Posterior cingulate gyrus (tissue), 11 donors: ENCODE measurements at places on chromosomes 2 and 18.

DNA sequence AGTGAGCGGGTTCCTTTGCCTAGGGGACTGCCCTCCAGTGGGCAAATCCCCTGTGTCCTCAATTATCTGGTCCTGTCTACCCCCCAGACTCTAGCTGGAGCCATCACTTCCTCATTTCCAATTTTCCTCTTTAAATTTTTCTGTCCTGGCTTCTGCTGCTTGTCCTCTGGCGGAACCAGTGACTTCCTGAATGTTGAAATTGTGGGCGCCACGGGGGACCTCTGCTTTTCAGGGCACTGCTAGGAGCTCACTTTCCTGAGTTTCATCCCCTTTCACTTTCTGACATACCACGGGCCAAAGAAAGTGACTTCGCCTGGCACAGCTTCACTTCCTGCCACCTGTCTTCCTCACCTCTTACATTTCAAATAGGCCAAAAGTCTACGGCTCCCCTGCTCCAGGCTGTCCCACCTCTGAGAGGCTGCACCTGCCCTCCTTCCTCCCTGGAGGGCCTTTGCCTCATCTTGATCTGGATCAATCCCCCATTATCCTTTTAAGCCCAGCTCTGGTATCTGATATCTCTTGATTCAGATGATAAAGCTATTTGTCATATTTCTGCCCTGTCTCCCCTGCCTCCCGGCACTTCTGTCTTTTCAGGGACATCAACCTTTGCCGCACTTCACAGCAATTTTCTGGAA lies 1.4 kb upstream of the MARCO start:
- DNase-seq: peak; percentile 67

GRCh38 chr2:160747501-160748170 lies 254.0 kb upstream of the RBMS1 start:
- DNase-seq: no peak

DNA sequence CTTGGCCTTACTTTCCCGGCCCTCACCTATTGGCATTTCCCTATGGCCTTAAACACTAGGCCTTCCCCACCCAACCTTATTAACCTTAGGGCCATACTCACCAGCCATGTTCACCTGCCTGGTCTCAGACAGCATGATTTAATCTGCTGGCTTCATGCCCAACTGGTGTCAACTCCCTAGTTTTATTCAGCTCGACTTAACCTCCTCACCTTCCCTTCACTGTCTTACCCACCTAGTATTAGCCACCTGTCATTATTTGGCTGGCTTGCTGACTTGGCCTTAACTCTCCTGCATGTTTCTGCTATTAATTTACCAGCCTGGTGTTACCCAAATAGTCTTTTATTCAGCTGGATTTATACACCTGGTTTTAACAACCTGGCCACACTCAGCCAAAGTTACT lies 136.0 kb upstream of the ZSWIM2 start:
- DNase-seq: no peak

DNA sequence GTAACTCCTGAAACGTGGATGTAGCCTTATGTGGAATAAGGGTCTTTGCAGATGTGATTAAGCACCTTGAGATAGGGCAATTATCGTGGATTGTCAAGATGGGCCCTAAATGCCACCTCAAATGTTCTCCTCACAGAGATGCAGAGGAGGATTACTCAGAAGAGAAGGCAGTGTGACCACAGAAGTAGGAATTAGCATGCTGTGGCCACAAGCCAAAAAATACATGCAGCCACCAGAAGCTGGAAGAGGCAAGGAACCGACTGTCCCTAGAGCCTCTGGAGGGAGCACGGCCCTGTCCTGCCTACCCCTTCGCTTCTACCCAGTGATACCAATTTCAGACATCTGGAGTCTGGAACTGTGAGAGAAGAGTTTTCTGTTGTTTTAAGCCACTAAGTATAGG lies 47.3 kb upstream of the MGAT5 start:
- DNase-seq: no peak

- DNase-seq: no peak
These were observed 62.7 kb upstream of the TAF1B start for GRCh38 chr2:9780368-9781130.

- DNase-seq: no peak
These were observed 61.7 kb downstream of the INPP5D start for GRCh38 chr2:233121856-233122255.

- DNase-seq: peak; percentile 74
These were observed 37.0 kb upstream of the FOSL2 start for GRCh38 chr2:28355521-28356094.

DNA sequence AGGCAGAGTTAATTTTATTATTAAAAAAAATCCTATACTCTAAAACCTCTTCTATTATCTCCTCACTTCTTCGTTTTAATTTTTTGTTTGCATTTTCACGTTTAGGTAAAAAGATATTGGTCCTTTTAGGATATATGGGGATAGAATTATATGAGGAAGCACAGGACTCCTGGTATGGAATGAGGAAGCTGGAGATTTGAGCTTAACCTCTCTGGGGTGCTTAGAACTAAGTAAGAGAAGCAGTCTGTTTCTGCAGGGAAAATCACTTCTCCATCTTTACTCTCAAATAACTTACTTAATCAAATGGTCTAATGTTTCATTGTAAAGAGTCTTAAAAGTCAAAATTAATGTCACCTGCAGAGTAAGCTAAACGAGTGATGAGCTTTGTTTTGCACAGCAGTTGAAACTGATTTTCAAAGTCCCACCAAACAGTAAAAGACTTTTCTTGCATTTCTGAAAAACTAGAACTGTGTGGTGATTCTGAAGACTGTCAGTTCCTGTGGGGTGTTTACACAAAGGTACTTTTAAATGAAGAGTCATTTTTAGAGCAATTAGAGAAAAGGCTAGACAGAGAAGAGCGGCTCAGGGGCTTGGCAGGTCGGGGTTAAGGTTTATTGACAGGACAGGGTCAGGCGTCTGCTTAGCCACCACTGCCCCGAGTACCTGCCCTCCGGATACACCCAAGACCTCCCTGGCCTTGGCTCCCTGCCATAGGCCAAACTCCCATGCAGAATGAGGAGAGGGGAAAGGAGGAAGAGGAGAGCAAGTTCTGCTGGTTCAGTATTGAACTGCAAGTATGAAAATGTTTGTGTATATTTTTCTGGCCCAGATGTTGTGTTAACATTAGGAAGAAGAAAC lies 21.6 kb downstream of the METAP1D start:
- no peak for DNase-seq

- DNase-seq: no peak
These were observed 24.6 kb downstream of the KCNE4 start for GRCh38 chr2:223076573-223076972.

DNA sequence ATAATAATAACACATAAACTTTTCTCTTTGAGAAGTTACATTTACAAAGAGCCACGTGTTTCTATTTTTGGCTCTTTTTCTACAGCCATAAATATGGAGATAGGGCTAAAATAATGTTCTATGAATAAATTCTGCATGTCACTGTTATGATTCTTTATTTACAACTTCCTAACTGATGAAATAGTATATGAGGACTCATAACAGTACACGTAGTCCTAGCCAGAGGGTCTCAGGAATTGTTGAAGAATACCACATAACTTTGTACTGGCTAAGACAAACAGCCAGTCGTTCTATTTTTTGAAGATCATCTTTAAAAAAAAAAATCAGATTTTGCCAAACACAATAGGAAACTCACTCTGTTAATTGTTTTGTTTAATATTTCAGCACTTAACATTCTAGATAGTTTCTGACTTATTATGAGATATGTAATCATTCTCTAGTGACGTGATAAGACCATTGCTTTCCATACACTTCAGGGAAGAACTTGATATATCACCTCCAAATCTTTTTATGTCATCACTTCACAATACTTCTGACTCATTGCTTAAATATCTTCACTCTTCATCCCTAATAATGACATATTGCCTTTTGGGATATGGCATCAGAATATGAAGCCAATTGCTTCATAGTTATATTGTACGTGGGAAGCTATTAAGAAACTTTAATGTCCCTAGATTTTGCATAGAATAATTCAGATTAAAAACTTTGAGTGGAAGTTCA lies 256.1 kb downstream of the XIRP2 start:
- DNase-seq: no peak

DNA sequence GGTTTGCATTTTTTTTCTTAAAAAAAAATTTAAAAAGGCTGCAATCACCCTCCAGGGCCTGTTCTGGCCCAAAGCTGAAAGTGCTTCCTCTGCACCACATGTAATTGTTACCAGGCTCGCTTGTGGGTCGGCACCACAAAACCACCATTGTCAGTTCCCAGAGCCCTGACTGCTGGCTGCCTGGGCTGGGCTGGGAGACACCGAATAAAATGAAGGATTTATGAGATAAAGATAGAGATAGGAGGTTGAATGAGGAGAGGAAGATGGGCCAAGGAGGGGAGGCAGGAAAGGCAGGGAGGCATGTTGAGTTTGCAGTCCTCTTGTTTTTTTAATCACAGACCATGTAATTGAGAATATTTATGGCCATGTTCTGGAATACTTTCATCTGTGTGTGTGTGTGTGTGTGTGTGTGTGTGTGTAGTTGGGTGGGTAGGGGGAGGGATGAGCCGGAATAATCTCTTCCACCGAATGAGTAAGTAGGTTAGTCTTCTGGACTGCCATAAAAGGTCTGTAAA lies 14.7 kb downstream of the NRP2 start:
- DNase-seq: no peak

GRCh38 chr2:180990794-180991193 lies 10.4 kb downstream of the UBE2E3 start:
- DNase-seq: no peak

- peak; percentile 13 for DNase-seq
These were observed 2.1 kb downstream of the LRRTM1 start for GRCh38 chr2:80302314-80303005.

DNA sequence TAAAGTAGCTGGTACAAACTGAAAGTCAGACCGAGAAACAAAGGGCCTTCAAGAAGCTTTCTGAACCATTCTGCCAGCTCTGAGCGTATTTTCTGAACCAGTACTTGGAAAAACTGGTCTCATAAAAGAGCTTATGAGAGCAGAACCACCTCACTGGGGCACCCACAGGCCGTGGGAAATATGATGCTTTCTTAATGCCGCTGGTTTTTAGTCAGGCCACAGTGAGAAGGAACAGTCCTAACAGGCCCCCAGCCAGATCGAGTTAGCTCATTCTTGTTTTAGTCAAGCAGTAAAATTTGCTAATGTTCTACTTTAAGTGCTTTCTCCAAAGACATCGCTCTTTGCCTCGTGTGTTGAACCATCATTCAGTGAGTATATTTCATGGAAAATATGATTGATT lies 12.7 kb upstream of the NOSTRIN start:
- DNase-seq: no peak

DNA sequence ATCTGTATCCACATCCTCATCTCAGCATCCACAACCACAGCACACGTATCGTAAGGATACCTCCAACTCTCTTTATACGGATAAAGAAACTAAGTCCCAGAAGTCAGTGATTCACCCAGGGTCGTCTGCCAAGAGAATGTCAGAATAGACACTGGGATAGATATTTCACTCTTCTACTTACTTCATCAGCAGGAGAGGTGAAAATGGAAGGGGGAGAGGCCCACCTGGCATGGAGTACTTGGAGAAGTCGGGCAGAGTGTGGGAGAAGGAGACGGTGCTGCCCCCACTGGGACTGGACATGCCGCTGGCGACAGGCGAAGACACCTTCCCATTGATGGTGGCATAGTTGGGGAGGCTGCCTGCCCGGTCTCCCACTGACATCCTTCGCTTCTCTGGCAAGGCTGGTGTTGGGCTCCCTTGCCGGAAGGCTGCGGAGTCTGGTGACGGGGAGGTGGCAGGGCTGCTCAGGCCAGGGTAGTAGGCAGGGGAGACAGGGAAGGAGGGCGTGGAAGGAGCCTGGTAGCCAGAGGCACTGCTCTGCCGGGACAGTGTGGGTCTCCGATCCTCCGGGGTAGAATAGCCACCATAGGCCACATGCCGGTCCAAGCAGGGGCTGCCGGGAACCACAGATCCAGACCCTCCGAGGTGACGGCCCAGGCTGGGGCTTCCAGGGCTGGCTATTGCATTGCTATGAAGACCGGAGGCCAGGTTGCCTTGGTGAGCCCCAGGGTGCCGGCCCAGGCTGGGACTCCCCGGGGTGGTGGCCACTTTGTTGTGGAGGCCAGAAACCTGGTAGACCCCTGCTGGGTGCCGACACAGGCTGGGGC lies 185.1 kb downstream of the TNS1 start:
- DNase-seq: no peak

DNA sequence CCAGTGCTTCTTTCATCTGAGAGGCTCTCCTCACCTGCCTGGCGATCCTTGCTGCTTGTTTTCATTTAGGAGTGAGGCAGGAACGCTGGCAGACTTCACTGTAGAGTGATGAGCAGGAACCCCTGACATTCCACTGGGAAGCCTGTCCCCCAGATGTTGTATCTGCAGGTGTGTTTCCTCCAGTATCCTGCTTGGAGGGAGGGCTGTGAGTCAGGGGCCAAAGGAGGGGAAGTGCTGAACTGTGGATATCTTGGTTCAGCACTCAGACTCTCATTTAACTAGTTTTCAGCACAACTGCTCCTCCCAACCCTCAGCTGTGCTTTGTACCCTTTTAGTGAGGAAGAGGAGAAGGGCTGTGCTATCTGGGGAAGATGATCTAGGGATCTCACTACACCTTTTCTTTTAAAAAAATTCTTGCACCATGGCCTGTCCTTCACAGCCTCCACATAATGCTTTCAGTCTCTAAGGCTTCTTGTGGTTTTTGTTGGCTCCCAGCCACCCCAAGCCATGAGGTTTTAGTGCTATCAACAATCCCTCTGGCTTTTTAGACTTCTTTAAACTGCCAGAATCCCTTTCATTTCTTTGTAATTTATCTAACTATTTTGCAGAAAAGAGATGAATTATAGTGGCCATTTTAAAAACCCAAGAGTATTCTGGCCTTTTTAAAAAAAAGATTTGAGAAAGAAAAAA lies 11.2 kb downstream of the ANKAR start:
- DNase-seq: no peak

- no peak for DNase-seq
These were observed 150.2 kb downstream of the NCKAP5 start for GRCh38 chr2:133418021-133418420.

GRCh38 chr2:29117636-29118303 lies 2.6 kb downstream of the CLIP4 start:
- DNase-seq: no peak

DNA sequence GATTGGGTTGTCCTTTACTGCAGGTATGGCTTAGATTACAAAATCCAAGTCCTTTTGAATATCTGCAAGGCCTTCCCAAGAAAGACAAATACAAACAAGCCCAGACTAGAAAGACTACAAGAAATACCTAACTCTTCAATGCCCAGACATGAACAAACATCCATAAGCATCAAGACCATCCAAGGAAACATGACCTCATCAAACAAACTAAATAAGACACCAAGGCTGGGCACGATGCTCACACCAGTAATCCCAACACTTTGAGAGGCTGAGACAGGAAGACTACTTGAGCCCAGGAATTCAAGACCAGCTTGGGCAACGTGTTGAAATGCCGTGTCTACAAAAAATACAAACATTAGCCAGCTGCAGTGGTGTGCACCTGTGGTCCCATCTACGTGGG lies 31.7 kb downstream of the MAP4K3 start:
- DNase-seq: no peak

- DNase-seq: no peak
These were observed 20.2 kb upstream of the ADAM23 start for GRCh38 chr2:206423147-206423546.

DNA sequence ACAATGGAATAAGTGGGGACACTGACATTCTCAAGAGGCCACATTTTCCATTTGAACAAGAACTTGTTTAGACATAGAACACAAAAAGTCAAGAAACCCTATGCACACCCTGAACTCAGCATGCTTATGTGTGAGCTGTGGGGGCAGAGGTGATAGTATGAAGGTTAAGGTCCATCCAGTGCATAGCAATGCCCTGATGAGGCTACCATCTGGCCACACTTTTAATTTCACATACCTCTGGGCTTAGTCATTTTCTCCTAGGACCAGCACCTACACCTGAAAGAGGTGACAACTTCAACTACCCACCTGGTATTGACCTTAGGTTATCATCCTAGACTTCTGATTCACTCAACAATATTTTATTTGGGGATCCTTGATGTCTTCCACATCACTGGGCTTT lies 139.8 kb downstream of the PIK3C3 start:
- DNase-seq: no peak
